ENCODE measurements at places on chromosomes 16 and 17.

DNA sequence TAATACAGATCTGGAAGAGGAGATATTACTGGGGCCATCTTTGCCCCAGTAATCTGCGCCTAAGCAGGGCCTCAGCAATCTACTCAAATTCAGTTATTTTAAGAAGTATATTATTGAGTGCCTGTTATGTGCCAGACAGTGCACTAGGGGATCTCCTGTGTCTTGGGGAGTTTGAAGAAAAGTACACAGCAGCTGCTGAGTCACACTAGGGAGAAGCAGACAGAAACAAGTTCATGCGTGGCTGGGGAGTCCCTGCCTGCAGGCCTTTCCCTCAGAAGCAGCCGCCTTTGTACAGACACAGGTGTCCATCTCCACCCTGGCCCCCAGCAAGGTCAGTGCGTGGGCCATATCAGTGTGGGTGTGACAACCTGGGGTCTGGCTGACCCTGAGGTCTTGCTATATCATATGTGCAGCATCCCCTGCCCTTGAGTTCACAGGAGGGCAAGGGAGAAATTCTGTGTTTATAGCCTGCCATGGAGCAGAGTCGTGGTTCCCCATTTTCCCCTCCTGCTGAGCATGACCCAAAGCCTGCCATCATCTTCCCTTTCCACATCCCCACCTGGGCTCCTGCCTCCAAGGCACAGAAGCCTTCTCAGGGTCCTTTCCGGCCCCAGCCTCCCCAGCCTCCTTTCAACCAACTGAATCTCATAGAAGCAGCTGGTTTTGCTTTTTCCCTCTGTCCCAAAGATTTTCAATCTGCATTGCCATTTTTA lies 229.9 kb upstream of the SDK2 start:
- DNase-seq = no peak

DNA sequence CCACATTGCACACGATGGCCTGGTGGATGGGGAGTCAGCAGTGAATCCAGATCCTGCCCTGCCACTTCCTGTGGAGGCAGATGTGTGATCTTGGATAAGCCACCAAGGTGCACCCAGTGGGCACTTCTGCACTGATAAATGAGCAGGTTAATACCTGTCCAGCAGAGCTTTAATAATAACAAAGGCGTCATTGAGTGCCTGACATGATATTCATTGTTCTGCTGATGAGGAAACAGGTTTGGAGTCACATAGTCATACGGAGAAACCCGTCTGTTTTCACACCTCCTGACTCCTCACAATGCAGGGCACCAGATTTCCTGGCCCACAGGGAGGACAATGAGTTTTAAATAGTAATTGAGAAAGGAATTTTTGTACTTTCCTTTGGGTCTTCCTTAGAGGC lies 324.6 kb upstream of the CDH5 start:
- no peak for DNase-seq

DNA sequence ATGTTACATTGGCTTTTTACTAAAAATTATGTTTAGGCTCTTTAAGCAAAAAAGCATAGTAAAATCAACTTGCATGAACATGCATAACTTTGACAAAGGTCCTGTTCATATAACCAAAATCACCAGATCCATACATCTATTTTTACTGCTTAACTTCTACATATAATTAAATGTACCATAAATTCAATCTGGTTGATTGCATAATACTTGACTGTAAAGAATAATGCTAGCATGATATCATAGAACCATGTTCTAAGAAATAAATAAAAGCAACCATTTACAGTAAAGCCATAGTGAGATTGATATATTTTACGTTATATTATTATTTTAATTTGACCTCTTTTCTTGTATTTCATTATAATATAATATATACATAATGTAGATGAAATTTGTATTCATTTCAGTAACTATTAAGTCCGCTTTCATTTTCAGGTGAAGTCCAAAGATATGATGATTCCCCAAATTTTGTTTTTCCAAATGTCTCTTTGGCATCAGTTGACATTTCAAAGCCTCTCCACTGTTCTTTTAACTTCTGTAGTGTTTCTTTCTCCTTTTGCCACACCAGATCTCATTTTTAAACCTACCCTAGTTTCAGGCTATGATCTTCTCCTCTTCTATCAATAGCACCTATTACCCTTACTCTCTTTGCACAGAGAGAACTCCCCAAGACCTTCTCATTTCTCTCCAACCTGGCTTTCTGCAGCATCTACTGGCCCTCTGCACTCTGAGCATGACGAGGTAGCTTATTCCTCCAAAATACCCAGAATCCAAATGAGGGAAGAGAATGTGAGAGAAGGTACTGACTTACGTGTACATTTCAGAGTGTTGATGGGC lies 1.8 kb downstream of the APOH start:
- DNase-seq = no peak

GRCh38 chr17:77909236-77909635 lies 49.3 kb upstream of the TNRC6C start:
- no peak for DNase-seq

- peak; percentile 82 for DNase-seq
Observed at GRCh38 chr16:30521873-30522641, 4.3 kb downstream of the ZNF768 start.

DNA sequence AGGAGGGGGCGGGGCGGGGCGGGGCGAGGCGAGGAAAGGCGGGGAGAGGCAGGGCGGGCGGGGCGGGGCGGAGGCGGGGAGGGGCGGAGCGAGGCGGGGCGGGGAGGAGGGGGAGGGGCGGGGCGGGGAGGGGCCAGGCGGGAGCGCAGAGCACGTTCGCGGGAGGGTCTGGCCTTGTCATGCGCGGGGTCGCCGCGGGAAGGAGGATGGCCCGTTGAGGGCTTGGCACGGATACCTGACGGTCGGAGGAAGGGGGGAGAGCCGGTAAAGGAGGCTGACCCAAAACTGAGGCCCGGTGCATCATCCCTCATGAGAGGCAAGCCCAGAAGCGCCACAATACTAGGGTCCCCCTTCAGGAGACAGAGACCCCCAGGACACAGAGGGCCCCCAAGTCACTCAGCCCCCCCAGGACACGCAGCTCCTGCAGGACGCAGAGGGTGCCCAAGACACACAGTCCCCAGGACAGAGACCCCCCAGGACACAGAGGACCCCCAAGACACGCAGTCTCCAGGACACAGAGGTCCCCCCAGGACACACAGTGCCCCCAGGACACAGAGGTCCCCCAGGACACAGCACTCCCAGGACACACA lies 593 bp upstream of the WDR45B start:
- no peak for DNase-seq

DNA sequence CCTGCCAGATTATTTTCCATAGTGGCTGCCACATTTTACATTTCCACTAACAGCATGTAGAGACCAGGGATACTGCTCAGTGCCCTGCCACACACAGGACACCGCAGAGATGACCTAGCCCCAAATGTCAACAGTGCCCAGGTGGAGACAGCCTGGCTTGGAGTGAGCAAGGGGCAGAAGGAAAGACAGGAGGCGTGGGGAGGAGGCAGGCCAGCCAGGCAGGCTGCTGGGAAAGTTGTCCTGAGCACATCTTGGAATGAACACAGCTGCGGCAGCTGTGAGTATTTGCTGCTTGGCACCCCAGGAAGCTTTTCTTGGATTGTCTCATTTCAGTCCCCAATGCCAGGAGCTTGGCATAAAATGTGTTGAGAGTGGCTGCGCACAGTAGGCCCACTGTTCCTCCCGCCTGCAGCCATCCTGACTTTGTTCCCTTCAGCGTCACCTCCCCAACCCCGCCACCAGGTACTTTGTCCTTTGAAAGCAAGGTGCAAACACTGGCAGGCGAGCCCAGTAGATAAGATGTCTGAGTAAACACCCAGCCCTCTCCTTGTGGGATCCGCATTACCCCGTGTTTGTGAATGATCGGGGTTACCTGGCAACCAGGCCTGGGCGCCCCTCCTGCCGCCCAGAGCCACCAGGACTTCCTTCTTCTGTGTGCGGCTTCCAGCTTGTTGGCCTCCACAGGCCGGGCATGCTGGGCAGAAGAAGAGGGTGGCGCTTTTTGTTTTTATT lies 114.0 kb downstream of the CMIP start:
- DNase-seq = peak; percentile 83

- no peak for DNase-seq
Observed at GRCh38 chr16:87185308-87185707, 131.9 kb downstream of the C16orf95 start.

DNA sequence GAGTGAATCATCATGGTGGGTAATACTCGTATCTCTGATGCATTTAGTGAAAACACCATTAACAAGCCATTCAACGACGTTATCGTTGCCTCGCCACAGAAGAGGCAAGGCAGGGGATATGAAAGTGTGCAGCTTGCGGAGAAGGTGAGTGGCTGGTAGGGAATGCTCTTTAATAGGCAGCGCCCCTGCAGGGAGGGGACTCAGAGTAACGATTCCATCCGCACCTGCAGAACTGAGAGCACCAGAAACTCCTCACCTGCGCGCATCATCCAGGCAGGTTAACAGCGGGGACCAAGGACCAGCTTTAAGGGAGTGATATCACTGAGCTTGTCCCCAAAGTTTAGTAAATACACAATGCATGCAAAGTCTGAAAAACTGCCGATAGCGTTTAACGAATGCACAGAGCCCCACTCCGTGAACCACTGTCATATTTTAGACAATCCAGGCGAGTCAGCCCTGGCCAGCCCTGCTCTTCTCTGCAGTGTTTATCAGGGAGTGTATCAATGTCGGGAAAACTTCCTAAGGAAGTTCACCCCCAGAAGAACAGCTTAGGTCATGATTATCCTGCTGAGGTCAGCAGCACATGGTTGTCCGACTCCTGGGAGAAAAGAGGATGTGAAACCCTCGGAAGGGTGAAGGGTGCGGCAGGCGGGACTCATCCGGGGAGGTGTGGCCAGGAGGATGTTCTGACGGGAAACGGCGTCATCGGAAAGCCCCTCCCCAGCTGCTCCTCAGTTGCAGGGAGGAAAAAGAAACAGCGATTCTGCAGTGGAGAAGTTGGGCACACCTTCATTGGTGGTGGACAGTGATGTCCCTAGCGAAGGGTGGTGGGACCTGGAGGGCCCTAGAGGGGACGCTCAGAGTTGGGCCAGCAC lies 68.5 kb upstream of the DNAH17 start:
- no peak for DNase-seq

DNA sequence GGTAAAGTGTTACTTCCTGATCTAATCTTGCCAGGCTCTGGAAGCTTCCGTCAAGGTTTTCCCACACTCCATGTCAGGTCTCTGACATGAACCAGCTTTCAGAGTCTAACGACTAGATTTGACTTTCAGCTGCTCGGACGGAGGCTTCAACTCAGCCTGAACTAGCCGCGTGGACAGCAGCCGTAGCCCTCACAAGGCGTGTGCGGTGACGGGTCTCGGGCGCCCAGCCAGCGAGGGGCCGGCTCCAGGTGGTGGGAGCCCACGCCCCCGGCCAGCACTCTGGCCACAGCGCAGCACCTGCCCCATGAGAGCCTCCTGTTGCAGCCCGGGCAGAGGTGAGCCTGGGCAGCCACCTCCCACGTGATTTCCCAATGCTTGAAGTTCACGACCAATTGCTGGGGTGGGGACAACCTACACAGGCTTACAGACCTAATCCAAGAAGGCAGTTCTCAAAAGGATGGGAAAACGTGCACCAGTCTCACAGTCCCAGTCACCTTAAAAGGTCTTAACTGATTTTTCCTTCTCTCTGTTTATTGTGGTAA lies 45.5 kb downstream of the TBC1D16 start:
- peak; percentile 53 for DNase-seq

- DNase-seq = no peak
Observed at GRCh38 chr16:18958621-18959029, 25.1 kb upstream of the TMC7 start.

- peak; percentile 53 for DNase-seq
Observed at GRCh38 chr16:68367030-68367429, 56.2 kb downstream of the PRMT7 start.

DNA sequence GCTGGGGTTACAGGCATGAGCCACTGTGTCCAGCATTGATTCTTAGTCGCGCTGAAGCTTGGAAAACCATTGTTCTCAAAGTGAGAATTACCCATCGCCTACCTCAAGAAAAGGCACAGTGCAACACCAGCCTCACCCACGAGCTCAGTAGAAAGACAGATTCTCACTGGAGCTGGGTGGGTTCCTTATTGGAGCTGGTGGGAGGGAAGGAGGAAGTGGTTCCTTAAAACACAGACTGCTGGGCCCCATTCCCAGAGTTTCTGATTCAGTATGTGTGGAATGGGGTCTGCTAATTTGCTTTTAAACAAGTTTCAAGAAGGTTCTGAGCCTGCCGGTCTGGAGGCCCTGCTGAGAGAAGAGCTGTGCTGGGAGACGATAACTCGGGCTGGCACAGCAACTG lies 264.7 kb downstream of the ENGASE start:
- no peak for DNase-seq

- no peak for DNase-seq
Observed at GRCh38 chr17:58324056-58324408, 4.6 kb downstream of the TSPOAP1 start.

DNA sequence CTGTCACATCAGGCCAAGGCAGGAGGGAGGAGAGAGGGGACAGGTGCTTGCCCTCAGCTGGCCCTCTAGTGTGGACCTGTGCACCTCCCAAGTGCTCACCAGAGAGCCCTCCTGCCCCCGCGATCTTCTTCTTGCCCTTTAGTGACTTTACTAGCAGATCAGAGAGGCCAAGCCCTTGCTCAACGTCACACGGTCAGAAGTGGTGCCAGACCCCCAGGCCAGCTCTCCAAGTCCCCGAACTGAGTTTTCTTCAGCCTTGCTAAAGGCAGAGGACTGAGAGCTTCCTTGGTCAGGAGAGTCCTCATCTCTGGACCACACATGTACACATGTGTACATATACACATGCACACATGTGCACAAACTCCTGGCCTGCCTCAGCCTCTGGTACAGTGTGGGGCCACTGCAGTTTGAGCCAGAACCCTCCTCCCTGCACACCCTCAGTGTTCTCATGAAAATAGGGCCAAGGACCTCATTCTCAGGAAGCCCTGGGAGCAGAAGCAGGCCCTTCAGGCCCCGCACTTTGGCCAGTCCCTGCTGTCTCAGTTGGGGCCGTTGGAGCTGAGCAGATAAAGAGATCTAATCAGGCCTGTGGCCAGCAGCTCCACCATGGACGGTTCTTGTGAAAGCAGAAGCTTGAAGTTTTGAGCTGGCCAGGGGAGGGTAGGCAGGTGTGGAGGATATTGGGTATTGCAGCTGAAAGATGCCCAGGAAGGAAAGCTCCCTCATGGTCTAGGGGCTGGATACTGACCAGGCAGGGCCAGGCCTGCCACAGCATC lies 7.4 kb upstream of the EPX start:
- no peak for DNase-seq
